ENCODE measurements at places on chromosomes 7 and 10.

DNA sequence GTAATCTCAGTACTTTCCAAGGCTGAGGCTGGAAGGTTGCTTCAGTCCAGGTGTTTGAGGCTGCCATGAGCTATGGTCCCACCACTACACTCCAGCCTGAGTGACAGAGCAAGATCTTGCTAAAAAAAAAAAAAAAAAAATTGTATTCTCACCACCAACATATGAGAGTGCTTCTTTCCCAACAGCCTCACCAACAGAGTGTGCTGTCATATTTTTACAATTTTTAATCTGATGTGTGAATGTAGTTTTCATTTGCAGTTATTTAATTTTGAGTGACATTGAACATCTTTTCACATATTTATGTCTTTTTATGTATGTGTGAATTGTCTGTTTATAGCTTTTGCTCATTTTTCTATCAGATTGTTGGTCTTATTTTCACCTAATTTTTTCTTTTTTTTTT, 35.2 kb downstream of the MYO1G start:
- DNase-seq = no peak

- DNase-seq = no peak
Observed at GRCh38 chr7:84913731-84914130, 273.1 kb downstream of the SEMA3D start.

DNA sequence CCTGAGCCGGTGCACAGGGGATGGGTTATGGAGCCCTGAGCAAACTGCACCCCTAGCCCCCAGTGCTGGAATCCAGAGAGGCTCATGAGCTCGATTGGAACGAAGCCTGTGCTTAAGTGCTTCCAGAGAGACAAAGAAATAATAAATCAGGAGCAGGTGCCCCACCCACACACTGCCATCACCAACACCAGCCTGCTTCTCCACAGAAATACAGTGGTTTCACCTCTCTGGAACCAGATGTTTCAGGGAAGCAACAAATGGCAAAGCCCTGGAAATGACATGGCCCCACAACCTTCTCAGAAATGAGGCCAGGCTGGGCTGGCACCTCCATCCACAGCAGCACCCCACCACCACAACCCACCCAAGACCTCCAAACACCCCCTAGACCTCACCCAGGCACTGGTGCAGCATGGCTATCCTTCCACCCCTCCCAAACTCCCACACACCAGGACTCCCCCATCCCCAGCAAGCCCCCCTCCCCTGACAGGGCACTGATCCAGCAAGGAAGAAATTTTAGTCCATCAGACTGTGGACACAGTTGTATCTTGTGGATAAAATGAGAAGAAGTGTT, 4.1 kb upstream of the SLC18A3 start:
- no peak for DNase-seq

DNA sequence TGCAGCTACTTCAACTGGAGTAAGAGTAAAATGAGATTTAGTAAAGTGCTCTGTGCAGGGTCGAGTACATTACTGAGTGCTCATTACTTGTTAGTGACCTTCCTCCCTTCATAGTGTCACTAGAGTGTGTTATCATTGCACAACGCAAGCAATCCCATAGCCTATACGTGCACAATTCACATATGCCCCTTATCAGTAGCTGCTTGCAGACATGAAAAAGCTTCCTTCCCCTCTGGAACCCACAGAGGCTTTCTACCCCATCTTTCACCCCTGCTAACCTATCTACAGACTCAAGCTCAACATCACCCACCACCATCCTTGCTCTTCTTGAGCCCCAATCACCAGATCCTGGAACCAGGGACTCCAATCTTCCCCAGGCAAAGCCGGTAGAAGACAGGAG, 59.3 kb downstream of the C7orf25 start:
- DNase-seq = no peak

DNA sequence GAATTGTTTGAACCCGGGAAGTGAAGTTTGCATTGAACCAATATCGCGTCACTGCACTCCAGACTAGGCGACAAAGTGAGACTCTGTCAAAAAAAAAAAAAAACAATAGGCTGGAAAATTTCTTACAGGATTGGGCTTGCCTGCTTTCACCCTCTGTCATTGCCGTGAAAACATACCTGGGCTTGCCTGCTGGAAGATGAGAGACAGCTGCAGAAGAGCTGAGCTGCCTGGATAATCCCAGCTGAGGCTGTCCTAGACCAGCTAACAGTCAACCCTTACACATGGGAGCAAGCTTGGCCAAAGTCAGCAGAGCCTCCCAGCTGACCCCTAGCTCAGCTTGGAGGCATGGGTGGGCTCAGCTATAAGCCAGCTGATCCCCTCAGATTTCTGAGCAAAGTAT, 306.2 kb downstream of the CCSER2 start:
- no peak for DNase-seq

- no peak for DNase-seq
Observed at GRCh38 chr10:34609287-34609940, 205.7 kb downstream of the PARD3 start.

- no peak for DNase-seq
Observed at GRCh38 chr7:922334-923107, 32.0 kb downstream of the ADAP1 start.

DNA sequence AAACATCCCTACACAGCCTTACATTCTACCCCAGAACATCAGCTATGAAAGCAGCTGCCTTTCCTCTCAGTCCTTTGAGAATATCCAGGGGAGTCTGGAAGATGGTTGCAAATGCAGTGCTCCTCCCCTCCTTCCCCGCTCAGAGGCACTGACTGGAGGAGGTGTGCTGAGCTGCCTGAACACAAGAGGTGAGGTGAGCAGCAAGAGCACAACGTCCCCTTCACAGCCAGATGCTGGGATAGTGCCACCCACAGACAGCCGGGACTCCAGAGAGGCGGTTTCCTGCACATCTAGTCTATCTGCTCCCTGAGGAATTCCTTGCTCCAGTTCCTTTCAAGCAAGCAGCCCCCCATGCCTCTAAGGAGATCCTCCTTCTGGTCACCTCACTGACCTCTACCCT, 74.2 kb downstream of the EZH2 start:
- no peak for DNase-seq

DNA sequence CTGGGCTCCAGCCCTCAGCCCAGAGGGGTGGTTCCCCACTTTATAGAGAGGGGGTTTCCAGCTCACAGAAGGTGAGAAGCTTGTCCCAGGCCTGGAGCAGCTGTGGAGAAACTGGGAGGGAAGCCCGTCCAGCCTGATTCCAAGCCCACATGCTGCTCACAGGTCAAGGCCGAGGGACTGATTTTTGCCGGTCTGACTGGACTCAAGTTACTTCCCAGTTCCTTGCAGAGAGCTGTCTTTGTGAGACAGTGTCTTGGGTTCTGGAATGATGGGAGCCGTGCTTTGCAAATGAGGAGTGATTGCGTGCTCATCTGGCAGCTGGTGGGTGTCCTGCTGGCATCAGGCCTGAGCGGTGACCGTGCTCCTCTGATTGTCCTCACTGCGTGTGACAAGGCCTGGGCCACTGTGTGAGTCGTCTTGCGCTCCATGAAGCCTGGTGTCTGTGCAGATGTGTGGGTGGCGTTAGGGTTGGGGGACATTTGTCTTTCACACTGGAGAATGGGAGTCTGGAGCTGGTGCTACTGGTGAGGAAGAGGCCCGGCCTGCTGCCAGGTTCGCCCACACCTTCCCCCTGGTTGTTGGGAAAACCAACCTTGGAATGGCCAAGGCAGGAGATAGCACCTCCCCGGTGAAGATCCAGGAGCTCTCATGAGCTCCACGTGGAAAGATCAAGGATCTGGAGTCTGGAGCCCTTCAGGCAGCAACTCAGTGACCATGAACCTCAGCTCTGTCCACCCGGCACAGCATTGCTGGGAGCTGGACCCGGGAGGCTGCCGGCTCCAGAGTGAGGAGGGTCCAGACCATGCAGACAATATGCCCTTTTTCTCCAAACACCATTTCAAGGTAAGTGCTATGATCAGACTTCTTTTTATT, 129.6 kb downstream of the SMURF1 start:
- no peak for DNase-seq

GRCh38 chr10:63464402-63465292, 1.1 kb downstream of the JMJD1C start:
- DNase-seq = no peak
